Ovary (tissue), 10 donors: ENCODE measurements at places on chromosomes 12 and 14. TPM values are rescaled to one million over a fixed set of nuclear protein-coding genes. Genes with fewer than 3 reads are reported as not detected.

The SYT1 gene
- 9.7 TPM for total RNA-seq

The EIF2S3B gene
- total RNA-seq: 0.23 TPM

The COX8C gene
- not detected for total RNA-seq

The KRT73 gene
- total RNA-seq: not detected

The SIRT4 gene
- 0.94 TPM for total RNA-seq

The VRTN gene
- not detected for total RNA-seq

The SLC6A15 gene
- total RNA-seq: 0.15 TPM

The LALBA gene
- total RNA-seq: not detected

The FSCB gene
- not detected for total RNA-seq

GRCh38 chr12:85765453-85765869 is 70.7 kb downstream of the RASSF9 start:
- DNase-seq: no peak

- DNase-seq: no peak
Measured at GRCh38 chr14:98840511-98840910, 431.5 kb downstream of the BCL11B start.

DNA sequence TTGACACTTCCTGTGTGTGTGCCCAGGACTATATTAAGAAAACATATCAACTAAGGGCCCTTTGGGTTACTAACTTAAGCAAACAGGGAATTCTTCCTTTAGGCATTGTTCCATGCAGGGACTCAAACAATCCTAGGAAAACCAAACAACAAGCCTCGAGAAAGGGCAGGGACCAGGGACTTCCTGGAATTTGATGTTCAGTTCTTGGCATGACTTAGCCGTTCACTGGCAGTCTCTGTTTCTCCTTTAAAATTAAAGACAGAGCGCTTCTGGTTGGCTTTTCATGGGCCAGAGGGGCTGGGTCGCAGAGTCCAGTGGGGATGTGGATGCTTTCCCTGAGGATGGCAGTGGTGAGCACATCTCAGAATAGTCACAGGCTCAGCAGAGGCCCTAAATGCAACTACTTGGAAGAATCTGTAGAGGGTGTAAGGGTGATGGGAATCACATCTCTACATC is 35.2 kb downstream of the RNFT2 start:
- no peak for DNase-seq

GRCh38 chr14:81235096-81235495 is 14.3 kb upstream of the GTF2A1 start:
- no peak for DNase-seq

DNA sequence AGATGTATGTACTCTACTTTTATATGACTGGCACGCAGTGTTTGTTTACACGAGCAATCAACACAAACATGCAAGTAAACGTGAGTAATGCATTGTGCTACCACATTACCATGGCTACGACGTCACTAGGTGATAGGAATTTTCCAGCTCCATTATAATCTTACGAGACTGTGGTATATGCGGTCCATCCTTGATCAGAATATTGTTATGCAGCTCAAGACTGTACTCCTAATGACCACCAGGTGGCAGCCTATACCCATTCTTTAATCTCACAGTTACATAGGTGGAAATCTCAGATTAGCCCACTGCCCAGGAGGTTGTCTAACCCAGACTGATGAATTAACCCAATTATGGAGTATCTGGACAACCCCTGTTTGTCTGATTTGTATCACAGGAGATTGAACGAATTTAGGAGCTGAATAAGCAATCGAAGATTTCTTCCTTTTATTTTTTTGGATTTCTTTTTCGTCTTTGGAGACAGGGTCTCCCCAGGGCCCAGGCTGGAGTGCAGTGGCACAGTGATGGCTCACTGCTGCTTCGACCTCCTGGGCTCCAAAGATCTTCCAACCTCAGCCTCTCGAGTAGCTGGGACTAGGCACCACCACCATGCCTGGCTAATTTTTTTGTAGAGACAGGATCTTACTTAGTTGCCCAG is 8.7 kb upstream of the TESPA1 start:
- no peak for DNase-seq

- DNase-seq: no peak
Measured at GRCh38 chr14:104545151-104545941, 34.2 kb upstream of the C14orf180 start.

DNA sequence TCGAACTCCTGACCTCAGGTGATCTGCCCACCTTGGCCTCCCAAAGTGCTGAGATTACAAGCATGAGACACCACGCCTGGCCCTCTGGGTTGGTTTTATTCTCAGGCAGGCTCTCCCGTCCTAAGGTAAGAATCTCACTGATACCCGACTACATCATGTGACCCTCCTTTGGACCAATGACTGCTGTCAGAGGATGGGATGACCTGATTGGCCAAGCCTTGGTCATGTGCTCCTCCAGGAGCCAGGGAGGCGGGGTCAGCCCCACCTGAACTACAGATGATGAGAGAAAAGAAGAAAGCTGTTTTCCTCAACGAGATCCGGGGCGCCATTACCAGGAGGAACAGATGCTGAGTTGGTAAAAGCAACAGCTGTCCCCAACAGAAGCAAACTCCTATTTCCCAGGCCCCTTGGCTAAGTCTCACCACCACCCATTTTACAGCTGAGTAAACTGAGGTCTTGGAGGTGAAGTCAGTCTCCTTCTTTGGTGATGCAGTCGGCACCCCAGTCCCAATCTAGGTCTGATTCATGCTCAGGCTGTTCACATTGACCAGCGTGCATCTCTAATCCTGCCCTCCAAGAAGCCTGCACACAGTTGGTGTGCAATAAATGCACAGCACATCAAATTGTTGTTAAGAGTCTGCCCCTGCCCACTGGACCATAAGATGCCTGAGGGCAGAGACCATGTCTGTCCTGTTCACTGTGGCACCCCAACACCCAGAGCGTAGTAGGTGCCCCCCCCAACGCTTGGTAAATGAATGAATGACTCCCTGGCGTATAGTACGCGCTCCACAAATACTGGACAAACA is 118.8 kb downstream of the SCARB1 start:
- no peak for DNase-seq

- no peak for DNase-seq
Measured at GRCh38 chr12:64299628-64300027, 77.5 kb upstream of the KICS2 start.

GRCh38 chr12:6340745-6341416 is 995 bp downstream of the TNFRSF1A start:
- no peak for DNase-seq

DNA sequence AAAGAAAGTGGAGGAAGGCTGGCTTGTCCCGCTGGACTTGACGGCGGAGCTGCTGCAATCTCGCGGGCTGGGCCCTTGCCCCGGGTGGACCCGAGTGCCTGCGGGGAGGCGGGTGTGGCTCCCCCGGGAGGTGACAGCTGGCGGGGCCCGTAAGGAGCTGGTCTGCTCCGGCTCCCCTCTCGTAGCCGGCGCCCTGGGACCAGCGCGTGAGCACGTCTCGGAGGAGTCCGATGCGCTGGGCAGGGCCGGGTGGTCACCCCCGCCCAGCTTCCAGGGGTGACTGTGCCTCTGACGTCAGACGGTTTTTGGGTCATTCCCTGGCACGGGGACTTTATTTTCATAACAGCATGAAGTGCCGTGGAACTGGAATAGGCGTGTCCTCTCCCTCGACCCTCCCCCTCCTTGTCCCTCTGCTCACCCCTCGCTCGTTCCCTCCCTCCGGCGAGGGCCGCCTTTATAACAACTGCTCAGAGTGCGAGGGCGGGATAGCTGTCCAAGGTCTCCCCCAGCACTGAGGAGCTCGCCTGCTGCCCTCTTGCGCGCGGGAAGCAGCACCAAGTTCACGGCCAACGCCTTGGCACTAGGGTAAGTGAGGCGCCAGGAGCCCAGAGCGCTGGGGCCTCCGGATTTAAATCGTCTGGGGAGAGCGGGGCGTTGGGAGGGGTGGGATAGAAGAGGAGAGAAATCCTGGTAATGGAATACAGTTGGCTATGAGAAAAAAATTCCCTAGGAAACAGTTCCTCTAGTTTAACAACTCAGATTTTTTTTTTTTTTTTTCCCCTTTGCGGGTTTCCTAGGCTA is at the start of gene GPRC5A:
TSS of gene GPRC5A (plus strand) at position 483 of the 801 bp plus-strand sequence. CDS start 16,688 bp downstream, outside the sequence.
- peak; percentile 97 for DNase-seq

- DNase-seq: peak; percentile 68
Measured at GRCh38 chr12:13044002-13044905, at the start of gene FAM234B. TSS of gene FAM234B (plus strand) at chr12:13044381. CDS start at chr12:13044404, 23 bp downstream.

- no peak for DNase-seq
Measured at GRCh38 chr14:65791191-65791981, 378.9 kb downstream of the FUT8 start.

- no peak for DNase-seq
Measured at GRCh38 chr14:59890676-59891075, 20.1 kb upstream of the RTN1 start.

DNA sequence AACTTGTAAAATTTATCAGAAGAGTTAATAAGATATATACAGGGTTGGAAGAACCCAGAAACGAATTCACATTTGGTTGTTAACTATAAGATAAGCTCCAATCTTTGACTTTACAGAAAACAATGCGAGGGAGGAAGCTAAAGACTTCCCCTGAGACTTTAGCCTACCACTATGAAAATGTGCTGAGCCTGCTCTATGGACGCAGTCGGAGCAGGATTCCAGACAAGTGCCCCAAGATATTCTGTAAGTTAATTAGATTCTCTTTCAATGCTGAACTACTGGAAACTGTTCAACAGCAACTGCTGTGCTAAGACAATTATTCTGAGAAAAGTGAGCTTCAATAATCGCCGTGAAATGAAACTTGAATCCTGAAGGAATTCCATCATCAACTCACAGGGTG is 8.3 kb upstream of the LRRC10 start:
- no peak for DNase-seq

DNA sequence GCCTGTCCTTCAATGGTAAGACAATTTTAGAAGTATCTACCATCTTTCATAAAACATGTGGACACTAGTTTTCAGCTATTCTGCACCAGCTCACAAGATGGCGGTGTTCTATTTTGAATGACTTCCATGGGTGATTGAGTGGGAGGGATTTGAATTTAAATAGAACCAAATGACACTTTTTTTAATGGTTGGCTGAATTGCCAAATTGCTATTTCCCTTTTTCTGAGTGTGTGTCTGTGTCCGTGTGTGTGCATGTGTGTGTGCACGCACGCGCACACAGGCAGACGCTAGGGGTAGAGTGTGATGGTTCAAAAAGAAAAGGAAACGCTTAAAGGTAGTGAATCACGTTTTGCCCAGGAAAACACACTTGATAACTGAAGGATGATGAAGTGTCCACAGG is 362.6 kb downstream of the DAD1 start:
- no peak for DNase-seq

DNA sequence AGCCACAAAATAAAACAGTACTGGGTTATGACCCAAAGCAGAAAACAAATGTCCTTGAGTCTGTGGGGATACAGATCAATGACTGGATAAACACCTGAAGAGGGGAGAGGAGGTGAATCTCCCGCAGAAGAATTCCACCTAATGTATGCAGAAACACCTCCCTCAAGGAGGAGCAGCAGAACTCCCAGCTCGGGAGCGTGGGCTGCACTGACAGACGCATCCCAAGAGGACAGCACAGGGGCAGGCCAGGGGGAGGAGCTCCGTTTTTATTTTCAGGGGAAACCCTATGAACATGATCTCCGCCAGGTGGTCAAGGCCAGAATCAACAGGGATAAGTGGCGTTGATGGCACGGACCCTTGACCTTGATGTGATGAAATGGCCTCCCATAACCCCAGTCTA is 41.8 kb upstream of the PPP2R5C start:
- DNase-seq: no peak

DNA sequence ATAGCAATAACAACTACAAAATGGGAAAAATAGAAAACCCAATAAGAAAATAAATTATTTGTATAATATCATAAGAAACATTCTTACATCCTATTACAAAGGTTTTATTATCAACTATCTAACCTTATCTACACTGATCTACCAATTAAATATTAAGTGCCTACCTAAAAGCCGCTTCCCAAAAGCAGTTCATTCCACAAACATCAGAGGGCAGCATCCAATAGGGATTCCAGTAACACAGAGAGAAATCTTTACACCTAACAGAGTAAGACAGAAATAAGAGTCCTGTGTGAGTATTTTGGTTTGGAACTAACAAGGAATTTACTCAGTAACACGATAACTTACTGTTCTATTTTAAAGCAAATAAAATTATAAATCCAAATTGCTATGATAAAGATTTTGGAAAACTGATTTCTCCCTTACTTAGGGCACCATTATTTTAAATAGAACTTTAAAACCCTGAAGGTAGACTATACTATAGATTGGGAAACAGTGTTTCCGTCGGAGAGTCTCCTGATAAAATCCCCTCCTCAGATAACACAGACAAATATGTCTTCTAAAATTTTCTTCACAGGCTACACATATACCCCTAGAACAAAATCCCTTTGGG is 15.0 kb downstream of the GXYLT1 start:
- DNase-seq: no peak

- no peak for DNase-seq
Measured at GRCh38 chr12:92621833-92622232, 81.0 kb upstream of the PLEKHG7 start.

DNA sequence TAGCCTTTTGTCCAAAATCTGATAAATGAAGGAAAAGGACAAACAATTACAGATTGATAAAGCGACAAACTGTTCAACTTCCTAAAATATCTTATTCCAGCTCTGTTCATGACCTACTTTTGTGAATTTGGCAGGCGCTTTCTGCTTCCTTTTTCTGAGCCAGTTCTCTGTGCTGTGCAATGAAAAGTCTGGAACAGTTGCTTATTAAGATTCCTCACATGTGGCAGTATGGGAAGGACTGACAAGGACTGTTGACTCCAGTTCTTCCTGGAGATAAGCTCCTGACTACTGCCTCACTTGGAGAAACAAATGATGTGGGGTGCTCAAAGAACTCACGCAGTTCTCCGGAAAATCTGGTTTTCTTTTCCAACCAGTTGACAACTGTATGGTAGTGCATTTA is 58.3 kb upstream of the ANP32D start:
- DNase-seq: peak; percentile 31

- DNase-seq: peak; percentile 33
Measured at GRCh38 chr12:94795520-94795919, 145.2 kb upstream of the TMCC3 start.

DNA sequence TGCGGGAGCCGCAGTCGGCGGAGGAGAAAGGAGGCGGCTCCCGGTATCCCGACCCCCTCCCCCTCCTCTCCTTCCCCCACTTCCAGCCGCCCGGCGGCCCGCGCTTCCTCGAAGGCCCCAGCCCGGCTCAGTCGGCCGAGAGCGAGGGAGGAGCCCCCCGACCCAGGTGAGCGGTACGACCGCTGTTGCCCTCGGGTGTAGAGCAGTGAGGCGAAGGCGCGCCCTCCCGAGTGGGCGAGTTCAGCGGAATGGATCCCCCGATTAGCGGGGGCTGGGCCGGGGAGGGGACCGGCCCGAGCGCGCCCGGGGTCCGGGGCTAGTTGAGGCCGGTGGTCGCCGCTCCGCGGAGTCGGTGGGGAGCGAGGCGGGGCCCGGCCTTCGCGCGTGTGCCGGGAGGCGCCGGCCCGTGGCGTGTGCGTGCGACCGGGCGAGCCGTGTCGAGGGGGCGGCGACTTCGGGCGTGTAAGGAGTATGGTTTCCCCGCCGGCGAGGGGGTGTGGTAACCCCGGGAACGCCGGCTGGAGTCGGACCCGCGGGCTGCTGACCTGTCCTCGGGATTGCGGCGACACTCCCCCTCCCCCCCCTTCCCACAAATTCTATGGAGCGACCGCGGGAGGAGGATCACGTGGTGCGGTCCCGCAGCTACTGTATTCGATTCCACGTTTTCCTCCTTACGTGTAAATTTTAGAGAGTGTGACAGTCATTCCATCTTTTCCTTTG is 501 bp downstream of the RIMKLB start:
- peak; percentile 65 for DNase-seq
